ENCODE measurements at places on chromosomes 1 and 21.

- DNase-seq: no peak
Observed at GRCh38 chr1:37347104-37347649, 127.2 kb upstream of the ZC3H12A start.

DNA sequence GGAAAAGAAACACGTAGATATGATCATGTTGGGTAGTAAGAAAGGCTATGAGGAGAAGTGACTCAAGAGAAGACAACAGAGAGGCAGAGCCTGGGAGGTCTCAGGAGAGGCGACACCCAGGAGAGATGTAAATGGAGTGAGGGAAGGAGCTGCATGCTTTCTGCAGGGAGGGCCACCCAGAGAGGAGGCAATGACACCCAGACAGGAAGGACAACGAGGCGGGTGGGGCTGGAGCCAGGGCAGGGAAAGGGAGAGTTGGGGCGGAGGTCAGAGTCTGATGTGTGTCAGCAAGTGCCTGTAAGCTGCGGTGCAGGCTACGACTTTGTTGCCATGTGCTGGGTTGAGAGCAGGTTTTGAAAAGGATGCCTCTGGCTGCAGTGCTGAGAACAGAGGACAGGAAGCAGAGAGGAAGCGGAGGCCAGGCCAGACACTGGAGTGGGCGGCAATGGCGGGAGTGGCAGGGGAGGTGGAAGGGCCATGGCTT, 31.3 kb downstream of the SLC1A7 start:
- no peak for DNase-seq

DNA sequence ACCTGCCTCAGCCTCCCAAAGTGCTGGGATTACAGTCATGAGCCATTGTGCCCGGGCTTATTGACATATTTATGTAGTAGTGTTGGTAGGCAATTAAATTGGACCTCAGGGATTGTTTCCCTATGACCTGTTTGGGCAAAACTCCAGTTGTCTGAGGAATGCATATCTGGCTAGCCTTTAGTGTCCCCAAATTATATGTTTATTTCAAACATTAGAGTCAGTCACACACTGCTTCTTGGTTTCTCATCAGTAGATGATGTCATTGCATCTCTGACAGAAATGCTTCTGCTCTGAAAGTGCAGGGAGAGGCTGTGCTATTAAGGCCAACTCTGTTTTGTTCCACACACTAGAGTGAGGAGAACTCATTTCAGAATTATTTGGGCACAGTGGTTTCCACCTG, 12.5 kb downstream of the PIP5K1A start:
- DNase-seq: no peak

GRCh38 chr1:189616893-189617292, 860.8 kb downstream of the BRINP3 start:
- DNase-seq: no peak

DNA sequence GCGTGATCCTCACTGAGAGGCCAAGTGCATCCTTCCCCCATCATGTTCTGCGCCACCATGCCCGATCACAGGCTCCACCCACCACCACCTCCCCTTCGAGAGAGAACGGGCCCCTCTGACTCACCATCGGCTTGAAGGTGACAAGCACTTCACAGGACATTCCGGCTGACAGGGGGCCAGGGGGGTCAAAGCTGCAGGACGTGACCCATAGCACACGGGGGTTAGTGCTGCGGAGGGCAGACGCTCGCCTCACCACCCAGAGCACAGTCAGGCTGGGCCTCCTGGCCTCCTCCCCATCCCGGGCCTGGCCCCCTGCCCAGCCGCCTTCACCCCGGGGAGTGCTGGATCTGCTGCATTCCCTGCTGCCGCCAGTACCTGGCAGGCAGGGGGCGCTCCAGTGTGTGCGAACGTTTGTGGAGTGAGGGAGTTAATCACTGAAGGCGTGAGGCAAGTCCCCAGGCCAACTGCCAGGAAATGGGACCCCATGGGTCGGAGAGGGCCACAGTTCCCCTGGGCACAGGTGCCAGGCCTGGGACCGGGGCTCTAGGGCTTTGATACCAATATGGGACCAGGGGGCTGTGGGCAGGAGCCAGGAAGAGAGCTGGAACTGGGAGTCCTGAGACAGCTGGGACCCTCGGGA, 40.9 kb upstream of the TMEM52 start:
- DNase-seq: peak; percentile 52

DNA sequence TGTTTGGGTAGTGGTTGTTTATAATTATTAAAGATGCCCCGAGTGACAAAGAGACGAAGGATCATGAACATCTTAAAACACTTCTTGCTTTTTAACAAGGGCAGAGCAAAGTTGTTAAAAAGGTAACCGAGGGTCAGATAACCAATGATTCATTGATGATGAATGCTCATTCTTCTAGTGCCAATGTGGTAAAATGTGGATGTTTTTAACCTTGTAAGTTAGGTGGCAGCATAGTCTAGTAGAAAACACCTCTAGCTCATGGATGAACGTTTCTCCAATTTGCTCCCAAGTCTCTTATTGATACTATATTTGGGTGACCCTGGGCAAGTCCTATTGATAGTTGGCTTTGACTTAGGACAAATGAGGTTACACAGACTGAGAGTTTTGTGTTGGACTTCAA, 167.9 kb downstream of the KIF26B start:
- no peak for DNase-seq

GRCh38 chr1:197557302-197557701, 218.0 kb downstream of the DENND1B start:
- DNase-seq: no peak

DNA sequence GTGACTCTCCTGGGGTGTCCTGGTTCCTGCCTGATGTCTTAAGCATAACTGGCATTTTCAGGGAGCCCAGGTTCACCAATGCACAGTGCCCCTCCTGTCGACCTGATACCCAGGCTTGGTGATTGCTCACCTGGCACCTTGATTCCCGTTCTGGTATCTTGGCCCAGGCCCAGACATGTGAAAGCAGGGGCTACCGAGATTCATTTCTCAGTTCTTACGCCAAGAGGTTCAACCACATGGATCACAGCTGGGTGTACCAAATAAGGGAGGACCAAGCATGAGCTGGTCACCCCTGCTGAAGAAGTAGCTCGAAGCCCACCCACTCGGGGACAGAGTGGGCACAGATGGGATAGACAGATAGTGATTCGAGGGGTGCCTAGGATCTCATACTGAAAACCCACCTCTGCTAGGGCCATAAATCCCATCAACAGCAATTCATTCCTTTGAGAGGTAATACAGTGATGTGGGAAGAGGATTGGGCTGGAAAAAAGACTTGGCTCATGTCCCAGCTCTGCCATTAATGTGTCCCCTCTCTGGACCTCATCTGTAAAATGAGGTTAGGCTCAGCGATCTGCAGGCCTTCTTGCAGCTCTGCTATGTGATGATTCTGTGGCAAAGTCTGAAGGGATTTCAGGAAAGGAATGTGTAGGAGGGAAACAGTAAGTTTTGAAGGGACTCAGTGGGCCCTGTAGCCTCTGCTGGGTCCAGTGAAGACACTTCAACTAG, 2.7 kb downstream of the EPHX1 start:
- DNase-seq: no peak

DNA sequence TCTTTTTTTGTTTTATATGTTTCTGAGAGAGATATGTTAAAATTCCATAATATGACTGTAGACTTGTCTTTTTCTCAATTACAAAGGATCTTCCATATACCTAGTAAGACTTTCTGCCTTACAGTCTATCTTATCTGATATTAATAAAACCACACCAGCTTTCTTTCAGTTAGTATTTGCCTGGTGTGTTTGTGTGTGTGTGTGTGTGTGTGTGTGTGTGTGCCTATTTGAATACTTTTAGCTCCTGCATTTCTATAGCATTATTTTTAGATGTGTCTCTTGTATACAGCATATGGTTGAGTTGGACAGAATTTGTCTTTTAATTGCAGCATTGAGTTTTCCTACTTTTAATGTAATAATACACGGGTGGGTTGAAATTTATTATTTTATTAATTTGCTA, 27.5 kb downstream of the ST6GALNAC3 start:
- DNase-seq: no peak

- DNase-seq: no peak
Observed at GRCh38 chr1:118535901-118536300, 350.9 kb upstream of the SPAG17 start.

DNA sequence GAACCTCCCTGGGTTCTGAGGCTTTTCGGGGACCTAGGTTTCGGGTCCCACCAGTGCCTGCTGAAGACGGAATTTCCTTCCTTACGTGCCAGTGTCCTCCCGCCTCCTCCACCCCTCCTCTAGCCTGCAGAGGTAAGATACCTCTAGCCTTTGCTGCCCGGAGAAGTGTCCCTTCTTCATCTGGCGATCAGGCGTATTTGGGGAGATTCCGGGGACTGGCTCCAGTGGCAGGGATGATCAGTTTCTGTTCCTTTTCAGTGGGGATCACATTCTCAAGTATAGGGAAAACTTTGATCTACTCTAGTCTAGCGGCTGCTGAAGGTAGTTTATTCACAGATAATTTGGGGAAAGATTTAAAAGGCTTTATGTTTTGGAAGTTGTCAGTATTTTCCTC, 674 bp downstream of the CEP350 start:
- DNase-seq: peak; percentile 33

DNA sequence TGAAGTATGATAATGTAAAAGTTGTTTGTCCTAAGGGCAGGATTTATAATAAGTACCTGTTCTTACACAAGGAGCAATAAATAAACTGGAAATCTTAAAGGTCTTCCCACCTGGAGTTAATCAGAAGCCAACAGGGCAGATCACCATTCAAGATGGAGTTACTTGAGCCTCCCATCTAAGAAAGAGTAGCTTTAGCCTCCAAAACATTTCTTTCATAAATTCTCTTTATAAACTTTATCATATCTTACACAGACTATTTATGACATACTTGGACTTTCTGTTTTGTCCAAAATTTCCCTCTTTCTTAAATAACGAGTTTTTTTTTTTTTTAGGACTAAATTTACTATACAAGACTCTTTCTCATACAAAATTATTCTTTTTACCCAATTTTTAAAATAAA, 18.5 kb downstream of the OR2T1 start:
- peak; percentile 6 for DNase-seq

- DNase-seq: no peak
Observed at GRCh38 chr1:91889717-91890459, 3.9 kb upstream of the TGFBR3 start.

DNA sequence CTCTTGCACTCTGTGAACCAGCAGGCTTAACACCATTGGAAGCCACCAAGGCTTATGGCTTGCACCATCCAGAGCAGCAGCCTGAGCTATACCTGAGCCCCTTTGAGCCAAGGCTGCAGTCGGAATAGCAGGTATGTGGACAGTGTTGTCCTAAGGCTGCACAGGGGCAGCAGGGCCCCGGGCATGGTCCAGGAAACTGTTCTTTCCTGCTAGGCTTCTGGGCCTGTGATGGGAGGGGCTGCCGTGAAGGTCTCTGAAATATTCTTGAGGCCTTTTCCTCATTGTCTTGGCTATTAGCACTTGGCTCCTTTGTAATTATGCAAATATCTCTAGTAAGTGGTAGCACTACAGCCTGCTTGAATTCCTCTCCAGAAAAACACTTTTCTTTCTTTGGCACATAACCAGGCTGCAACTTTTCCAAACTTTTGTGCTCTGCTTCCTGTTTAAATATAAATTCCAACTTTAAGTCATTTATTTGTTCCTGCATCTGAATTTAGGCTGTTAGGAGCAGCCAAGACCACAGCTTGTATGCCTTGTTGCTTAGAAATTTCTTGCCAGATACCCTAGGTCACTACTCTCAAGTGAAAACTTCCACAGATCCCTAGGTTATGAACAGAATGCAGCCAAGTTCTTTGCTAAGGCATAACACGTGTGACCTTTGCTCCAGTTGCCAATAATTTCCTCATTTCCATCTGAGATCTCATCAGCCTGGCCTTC, 5.2 kb downstream of the KRTAP20-4 start:
- no peak for DNase-seq

- no peak for DNase-seq
Observed at GRCh38 chr1:115839029-115839678, 1.8 kb downstream of the NHLH2 start.
